Substantia nigra (tissue), 51 donors: ENCODE measurements at places on chromosomes 1 and 21.

DNA sequence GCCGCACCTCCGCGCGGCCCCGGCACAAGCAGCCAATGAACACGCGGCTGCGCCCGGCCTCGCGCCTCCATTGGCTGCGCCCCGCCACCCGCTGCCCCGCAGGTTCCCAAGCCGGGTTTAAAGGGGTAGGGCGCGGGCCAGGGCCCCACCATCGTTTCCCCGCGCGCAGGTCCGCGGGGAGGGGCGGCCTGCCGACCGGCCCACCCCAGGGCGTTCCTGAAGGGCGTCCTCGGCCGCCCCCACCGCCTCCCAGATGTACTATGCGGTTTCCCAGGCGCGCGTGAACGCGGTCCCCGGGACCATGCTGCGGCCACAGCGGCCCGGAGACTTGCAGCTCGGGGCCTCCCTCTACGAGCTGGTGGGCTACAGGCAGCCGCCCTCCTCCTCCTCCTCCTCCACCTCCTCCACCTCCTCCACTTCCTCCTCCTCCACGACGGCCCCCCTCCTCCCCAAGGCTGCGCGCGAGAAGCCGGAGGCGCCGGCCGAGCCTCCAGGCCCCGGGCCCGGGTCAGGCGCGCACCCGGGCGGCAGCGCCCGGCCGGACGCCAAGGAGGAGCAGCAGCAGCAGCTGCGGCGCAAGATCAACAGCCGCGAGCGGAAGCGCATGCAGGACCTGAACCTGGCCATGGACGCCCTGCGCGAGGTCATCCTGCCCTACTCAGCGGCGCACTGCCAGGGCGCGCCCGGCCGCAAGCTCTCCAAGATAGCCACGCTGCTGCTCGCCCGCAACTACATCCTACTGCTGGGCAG is at the start of gene OLIG1:
TSS of gene OLIG1 (plus strand) at position 148 of the 750 bp plus-strand sequence. CDS start at position 254, 106 bp downstream.
- DNase-seq: peak; percentile 71

- no peak for DNase-seq
Observed at GRCh38 chr1:203238535-203238934, 9.1 kb upstream of the CHIT1 start.

DNA sequence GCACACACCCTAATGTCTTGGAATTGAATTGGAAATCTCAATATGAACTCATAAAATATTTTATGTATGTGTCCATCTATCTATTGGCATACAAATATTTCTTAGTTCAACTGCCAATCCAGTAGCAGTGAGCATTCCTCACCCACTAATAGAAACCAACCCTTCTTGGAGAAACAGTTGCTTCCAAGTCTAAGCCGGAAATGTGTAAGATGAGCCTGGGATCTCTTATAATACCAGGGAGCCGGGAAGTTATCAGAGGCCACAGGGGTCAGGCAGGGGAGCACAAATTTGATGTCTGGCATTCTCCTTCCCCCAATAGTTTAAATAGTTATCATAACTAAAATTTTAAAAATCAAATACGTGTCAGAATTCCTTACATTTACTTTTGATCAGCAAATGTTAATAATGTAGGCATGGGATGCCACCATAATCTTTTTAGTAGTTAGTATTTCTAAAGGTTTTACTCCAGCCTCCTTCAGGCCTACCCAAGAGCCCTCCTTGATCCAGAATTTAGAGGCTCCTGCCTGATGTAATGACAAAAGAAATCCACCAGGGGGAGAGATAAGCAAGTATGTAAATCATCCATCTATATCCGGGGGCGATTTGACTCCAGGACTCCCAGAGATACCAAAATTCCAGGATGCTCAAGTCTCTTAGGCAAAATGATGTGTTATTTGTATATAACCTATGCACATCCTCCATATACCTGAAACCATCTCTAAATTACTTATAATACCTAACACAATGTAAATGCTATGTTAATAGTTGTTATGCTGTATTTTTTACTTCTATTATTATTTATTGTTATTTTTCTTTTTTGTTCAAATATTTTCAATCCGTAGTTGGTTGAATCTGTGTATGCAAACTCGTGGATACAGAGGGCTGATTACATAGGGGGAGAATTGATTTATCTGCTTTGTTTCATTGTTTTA is 218.7 kb upstream of the COA6 start:
- DNase-seq: no peak

DNA sequence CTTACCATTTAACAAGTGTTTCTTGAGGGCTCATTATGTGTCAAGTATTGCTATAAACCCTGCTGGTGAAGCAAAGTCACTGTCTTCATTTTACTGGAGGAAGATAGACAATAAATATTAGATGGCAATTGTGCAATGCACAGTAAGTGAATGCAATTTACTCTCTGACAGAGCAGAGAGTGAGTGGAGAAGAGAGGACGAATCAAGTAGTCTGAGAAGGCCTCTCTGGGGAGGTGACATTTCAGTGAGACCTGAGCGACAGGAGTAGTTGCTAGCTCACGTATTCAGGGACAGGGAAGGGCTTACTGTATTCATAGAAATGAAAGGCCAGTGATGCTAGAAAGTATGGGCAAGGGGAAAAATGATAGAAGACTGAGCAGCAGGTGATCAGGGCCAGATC is 1.2 kb upstream of the NMNAT2 start:
- DNase-seq: no peak

DNA sequence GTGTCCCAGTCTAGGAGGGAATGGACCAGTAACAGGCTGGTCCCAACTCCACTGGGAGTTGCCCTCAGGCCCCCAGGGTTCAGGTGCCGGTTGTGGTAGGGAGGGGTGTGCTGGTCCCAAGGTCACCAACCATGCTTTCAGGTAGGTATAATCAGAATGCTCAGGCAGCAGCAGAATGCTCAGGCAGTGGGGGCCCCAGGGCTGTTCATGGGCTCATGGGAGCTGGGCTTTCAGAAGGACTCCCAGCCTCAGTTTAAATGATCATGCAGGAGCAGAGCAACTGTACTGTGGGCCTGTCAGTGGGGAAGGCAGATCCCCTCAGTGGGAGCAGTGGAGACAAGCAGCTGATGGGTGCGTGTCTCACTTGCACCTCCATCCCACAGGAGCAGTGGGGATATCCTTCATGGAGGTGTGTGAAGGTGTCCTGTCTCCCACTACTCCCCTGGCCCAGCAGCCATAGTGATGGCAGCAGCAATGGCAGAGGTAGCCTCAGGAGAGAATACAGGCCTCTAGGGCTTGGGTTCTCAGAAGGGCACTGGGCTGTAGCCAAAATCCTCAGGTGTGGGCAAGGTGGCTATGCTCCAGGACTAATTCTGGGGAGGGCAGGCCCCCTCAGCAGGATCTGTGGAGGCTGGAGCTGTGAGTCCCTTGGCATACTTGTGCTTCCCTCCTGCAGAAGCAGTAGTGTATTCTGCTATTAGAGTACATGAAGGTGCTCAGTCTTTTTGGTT is 917.3 kb upstream of the B3GALT2 start:
- no peak for DNase-seq

GRCh38 chr21:20971296-20971921 is 26.8 kb upstream of the NCAM2 start:
- DNase-seq: peak; percentile 17

- no peak for DNase-seq
Observed at GRCh38 chr1:33660244-33660643, 187.8 kb downstream of the ZSCAN20 start.

- no peak for DNase-seq
Observed at GRCh38 chr1:59142311-59143132, 154.4 kb upstream of the FGGY start.

DNA sequence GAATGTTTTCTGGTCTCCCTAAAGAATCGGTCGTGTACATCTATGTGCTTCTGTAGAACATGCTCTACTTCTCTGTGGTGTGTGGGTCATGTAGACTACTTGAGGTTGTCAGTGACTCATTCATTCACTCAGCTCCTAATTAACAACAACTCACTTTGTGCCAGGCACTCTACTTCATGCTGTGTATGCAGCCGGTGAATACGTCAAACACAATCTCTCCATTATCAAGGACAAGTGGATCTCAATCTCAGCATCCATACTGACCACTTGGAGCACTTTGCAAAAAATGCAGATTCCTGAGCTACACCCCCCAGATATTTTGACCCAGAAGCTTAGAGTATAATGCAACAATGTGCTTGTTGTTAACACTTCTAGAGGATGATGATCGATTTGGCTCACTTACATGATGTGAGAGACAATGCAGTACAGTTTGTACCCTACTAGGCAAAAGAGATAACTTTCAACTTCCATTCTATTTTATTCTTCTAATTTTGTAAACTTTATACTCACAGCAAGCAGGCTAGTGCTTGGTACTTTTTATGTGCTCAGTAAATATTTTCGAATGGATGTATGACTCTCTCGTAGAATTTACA is 508.6 kb upstream of the ADAMTS5 start:
- no peak for DNase-seq

DNA sequence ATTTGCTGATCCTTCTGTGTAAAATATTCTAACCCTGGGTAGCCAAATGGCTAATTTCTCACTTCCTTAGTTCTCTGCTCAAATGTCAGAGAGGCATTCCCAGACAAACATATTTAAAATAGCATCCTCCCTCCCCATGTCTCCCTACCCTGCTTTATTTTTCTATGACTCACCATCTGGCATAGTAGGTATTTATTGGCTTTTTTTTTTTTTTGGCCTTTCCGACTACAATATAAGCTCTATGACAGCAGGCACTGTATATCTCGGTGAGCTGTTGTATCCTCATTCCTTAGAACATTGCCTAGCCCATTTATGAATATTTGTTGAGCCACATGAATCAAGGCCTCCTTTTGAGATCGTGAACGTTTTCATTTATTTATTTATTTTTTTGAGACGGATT is 1.5 kb upstream of the NEK7 start:
- no peak for DNase-seq

DNA sequence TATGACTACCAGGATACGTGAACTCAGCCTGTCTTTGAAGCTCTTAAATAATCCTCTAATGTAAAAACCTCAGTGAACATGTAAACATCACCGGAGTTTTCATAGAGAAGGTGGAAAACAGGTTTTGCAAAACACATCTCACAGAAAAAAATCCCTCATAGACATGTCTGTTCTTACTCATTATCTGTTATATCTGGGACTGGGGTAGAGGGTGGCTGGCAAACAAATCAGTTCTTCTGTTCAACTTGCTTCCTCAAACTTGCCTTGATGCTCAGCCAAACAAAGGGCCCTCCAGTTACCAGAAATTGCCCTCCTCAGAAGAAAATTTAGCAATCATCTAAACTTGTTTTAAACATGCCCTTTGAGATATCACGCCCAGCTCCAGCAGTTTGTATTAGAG is 66.1 kb upstream of the CXADR start:
- no peak for DNase-seq

DNA sequence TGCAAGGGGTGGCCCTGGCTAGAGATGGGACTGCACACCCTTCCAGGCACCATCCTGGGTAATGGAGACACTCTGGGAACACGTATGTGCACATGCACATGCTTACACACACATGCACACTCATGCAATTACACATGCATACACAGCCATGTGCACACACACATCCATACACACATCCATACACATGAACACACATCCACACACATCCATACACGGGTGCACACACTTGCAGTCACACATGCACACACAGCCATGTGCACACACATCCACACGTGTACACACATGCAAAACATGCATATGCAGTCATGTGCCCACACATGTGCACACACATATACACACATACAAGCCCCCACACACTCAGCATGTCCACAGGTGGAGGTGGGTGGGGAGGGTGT is 22.3 kb upstream of the POFUT2 start:
- no peak for DNase-seq

GRCh38 chr1:233368106-233368788 is 40.7 kb downstream of the MAP3K21 start:
- no peak for DNase-seq

- peak; percentile 78 for DNase-seq
Observed at GRCh38 chr1:10160907-10161490, 49.4 kb upstream of the KIF1B start.
